ENCODE measurements at places on chromosomes 3 and 15. TPM values are rescaled to one million over a fixed set of nuclear protein-coding genes. Genes with fewer than 3 reads are reported as not detected.

GRCh38 chr3:69283496-69283895 lies 102.4 kb downstream of the FRMD4B start:
- peaks cover 9% of the 10 kb centered on the region for H3K4me1 ChIP-seq
- H3K36me3 ChIP-seq, result no peaks in the 10 kb centered on the region
- H3K4me3 ChIP-seq, result no peak overlapping the region
- DNase-seq, result no peak

- DNase-seq, result no peak
- no peak overlapping the region for H3K4me3 ChIP-seq
- H3K27me3 ChIP-seq, result no peaks in the 10 kb centered on the region
- no peak overlapping the region for H3K27ac ChIP-seq
- H3K4me1 ChIP-seq, result no peaks in the 10 kb centered on the region
- H3K36me3 ChIP-seq, result peaks cover 32% of the 10 kb centered on the region
These were observed 25.9 kb downstream of the HACL1 start for GRCh38 chr3:15575446-15575845.

ZNF660 gene
- 2.0 TPM for polyA plus RNA-seq

DNA sequence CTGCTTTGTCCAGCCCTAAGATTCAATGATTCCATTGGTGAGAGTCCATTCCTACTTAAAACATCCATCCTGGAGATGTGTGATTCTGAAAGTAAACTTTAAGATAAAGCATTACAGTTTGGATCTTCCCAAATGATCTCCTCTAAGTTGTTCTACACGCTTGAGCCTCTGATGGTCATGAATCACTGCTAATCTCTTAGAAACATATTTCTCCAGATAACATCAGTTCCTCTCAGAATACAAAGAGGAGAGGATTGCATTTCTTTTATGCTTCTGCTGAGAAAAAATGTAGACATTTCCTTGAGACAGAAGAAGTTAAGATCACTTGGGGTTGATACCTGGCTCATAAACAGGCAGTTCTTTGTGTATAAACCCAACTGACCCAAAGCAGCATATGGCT lies 281.2 kb upstream of the DPH6 start:
- DNase-seq, result no peak
- H3K4me1 ChIP-seq, result no peaks in the 10 kb centered on the region
- H3K36me3 ChIP-seq, result no peaks in the 10 kb centered on the region
- no peaks in the 10 kb centered on the region for H3K27me3 ChIP-seq

GOLGA8M gene
- polyA plus RNA-seq, result not detected

GRCh38 chr3:125200731-125201139 lies 11.8 kb downstream of the SLC12A8 start:
- DNase-seq, result no peak
- H3K36me3 ChIP-seq, result no peaks in the 10 kb centered on the region
- no peak overlapping the region for H3K4me3 ChIP-seq

DNA sequence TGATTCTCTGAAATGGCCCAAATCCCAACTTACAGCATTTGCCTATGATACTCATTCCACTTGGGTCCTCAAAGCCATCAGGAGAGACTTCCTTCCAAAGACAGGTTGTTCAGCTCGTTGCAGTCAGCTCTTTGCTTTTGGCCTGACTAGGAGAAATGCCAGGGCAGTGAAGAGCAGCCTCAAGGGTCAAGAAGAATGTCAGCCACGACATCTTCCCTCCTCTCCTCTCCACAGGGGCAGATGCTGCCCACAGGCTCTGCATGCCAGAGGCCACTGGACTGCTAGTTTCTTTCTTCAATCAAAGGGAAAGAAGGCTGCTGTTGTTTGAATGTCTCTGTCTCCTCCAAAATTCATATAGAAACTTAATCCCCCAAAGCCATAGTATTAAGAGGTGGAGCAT lies 201.7 kb upstream of the PFN2 start:
- no peaks in the 10 kb centered on the region for H3K4me1 ChIP-seq
- no peak overlapping the region for H3K4me3 ChIP-seq
- no peak overlapping the region for H3K27ac ChIP-seq
- H3K27me3 ChIP-seq, result no peaks in the 10 kb centered on the region

GRCh38 chr15:78307976-78308375 lies 8.6 kb upstream of the SKIC8 start:
- peaks cover 9% of the 10 kb centered on the region for H3K4me1 ChIP-seq
- H3K4me3 ChIP-seq, result no peak overlapping the region
- DNase-seq, result no peak
- H3K27ac ChIP-seq, result no peak overlapping the region
- H3K36me3 ChIP-seq, result no peaks in the 10 kb centered on the region
- H3K27me3 ChIP-seq, result no peaks in the 10 kb centered on the region

B3GALNT1 gene
- polyA plus RNA-seq, result 5.0 TPM

CDHR4 gene
- 0.96 TPM for polyA plus RNA-seq

CNBP gene
- polyA plus RNA-seq, result 230 TPM

Data from H1 (cell line).